CD4-positive, alpha-beta T cell treated with Interleukin-10 for 1 hour (primary cell): ENCODE measurements at places on chromosomes 6 and 20.

- no peak for DNase-seq
Measured at GRCh38 chr6:125339653-125340052, 37.9 kb upstream of the HDDC2 start.

GRCh38 chr6:108988296-108988695 lies 106.3 kb downstream of the SESN1 start:
- no peak for DNase-seq

- DNase-seq: no peak
Measured at GRCh38 chr20:1331801-1332453, 3.0 kb upstream of the SDCBP2 start.

DNA sequence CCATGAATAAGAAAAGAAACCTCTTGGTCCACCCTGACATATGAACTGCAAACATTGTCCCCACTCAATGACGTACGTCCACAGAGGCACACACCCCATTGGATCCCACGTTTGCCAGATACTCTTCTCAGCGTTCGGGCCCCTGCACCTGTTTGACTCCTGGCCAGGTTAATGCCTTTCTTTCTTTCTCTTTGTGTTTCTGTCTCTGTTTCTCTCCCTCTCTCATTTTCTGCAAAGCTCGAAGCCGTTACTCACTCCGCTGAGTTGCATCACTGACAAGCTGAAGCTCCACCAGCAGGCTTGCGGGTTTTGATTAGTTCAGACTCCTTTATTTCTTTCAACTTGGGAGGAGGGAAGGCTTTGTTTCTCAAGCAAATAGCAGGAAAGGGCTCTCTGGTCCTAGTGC lies 135.5 kb upstream of the SUPT3H start:
- DNase-seq: no peak

DNA sequence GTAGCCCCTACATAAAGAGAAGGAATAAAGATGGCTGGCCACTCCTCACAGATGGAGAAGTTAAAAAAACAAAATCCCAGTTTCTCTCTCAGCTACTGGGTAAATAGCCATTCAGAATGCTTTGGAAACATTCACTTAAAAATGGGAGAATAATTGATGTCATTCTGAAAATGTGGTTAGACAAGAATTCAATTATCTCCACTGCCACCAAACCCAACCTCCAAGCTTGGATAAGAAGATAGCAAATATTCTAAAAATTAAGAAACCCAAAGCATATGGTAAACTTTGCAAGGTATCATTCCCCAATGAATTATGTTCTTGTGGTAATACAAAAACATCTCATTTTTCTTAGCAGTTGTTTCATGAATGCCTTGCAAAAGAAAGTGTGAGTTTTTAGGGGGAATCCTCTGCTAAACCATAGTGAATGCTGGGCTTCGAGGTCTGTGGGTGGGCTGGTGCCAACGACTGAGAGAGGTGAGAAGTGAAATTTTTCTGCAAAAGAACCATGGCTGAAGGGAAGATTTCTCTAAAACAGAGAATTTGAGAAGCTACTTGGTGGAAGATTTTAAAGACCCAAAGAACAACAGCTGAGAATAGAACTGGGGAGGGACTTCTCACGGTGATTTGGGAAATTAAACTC lies 497.9 kb upstream of the JARID2 start:
- DNase-seq: no peak

DNA sequence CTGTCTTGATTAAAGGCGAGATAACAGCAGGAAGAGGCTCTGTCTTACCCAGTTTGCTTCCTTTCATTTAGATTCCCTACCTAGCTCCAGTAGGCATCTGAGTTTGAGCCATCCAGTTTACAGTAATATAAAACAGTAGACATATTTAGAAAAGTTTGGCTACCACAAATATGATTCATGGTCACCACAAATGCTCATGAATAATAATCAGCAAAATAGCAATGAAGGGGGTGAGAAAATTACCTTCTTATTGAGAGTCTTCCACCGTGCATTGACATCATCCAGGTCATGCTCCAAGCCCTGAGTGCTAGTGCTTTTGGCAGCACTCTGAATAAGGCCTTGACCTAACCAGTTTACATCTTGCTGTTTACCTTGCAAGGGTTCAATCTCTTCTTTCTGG lies 106.2 kb downstream of the DST start:
- no peak for DNase-seq

GRCh38 chr6:118309337-118310093 lies 238.6 kb upstream of the PLN start:
- DNase-seq: no peak

GRCh38 chr20:6920991-6921613 lies 153.6 kb downstream of the BMP2 start:
- no peak for DNase-seq

DNA sequence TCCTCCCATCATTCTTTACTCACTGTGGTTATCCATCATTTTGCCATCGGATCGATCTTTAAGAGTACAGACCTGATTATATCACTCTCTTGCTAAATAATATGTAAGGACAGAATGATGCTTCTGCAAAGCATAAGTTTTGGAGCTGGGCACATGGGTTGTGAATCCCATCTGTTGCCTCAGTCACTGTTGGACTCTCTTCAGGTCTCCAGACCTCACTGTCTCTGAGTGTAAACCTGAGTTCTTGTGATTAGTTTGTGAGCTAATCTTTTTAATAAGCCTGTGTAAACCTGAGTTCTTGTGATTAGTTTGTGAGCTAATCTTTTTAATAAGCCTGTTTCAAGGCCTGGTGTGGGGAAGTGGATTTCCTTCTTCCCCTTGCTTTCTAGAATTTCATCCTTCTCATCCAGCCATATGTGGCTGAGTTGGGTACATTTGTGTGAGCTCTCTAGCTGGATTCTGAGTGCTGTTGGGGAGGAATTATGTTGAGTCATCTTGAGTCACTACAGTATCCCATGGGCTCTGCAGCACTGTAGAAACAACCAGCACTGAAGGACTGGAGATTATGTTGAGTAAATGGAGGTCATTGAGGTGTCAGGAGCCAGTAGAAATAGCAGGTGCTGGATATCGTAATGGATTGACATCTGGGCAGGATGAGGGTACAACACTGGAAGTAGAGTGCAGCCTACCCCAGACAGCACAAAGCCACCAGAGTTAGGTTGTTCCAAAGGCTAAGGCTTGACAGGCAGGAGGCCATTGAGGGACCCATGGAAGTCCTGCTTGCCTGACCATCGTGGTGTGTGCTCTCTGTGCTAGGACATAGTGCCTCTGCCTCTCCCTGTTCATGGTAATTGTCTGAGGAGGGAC lies 52.4 kb downstream of the SCAND1 start:
- DNase-seq: no peak

DNA sequence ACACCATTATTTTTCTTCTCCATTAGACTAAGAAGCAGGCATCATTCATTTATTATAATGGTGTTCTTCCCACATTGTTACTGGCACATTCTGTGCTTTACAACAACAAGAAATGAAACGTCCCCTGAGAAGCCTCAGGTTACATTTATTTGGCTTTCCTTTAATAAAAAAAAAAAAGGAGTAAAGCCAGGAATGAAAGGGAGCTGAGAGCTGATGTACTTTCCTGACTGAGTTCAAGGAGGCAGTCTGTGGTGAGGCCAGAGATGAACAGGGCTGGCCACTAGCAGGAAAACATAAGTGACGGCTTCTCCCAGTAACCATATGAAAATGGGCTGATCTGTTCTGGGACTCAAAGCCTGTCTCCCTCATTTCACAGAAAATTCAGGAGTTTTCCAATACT lies 742.1 kb downstream of the MAFB start:
- no peak for DNase-seq

DNA sequence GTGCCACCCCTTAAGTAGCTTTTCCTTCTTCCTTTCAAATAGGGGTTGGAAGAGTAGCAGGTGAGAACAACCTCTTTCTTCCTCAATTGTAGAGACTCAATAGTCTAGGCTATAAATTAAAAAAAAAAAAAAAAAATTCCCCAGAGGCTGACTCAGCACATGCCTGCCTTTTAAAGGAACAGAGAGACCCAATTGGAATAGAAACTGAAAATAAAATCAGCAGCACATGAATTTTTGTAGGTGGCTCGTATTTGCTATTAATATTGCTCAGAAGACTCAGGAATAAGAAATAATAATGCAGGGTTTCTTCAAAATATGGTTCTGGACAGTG lies 19.3 kb downstream of the TOP1 start:
- peak; percentile 51 for DNase-seq

DNA sequence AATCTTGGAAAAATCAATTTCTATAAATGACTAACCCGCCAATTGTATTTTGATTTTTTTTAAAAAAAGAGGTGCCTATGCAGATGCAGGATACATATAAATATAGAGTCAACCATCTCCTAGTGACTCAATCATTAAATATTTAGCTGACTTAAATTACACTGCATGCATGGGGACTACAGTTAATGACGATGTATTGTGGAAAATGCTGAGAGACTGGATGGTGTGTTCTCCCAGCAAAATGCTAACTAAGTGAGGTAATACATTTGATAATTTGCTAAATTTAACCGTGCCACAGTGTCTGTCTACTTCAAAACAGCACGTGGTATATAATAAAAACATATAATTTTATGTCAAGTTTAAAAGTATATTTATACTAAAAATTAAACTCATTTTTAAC lies 341.6 kb downstream of the PRKN start:
- DNase-seq: no peak

DNA sequence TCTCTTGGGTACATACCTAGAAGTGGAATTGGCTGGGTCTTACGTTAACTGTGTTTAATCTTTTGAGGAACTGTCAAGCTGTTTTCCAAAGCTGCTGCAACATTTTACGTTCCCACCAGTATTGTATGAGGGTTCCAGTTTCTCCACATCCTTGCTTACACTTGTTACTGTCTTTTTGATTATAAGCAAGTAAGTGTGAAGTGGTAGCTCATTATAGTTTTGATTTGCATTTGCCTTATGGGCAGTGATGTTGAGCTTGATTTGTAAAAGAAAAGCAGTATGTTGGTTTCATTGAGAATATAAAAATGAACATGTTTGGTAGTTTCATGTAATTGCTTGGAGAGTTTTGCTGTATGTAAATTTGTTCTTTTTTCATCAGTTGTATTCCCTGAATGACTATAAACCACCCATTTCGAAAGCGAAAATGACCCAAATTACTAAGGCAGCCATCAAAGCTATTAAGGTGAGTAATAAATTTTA lies 40.4 kb downstream of the SCAF8 start:
- DNase-seq: peak; percentile 23

DNA sequence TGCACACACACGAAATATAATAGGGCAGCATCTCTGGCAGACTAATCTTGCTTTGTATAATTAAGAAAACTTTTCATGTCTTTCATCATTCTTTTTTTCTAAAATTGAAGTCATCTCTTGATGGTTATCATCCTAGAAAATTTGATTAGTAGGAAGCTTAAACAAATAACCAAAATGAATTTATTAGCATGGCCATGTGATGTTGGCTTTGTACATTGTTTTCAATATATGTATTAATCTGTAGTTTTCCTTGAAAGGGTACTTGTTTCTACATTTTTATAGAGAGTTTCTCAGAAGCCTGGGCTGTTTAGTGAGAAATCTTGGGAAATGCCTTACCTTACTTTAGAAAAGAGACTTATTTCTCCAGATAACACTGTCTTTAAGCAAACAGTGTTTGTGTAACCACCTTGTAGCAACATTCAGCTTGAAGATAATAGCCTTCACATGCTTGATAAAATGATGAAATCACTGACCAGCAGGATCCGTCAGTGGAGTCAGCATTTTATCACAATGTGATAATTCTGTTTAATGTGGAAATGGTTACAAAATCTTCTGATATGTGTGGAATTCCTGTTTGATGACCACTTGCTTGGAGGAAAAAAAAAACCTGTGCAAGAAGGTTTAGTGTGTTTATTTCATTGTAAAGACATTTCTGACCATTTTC lies 147.8 kb downstream of the MACROD2 start:
- no peak for DNase-seq

DNA sequence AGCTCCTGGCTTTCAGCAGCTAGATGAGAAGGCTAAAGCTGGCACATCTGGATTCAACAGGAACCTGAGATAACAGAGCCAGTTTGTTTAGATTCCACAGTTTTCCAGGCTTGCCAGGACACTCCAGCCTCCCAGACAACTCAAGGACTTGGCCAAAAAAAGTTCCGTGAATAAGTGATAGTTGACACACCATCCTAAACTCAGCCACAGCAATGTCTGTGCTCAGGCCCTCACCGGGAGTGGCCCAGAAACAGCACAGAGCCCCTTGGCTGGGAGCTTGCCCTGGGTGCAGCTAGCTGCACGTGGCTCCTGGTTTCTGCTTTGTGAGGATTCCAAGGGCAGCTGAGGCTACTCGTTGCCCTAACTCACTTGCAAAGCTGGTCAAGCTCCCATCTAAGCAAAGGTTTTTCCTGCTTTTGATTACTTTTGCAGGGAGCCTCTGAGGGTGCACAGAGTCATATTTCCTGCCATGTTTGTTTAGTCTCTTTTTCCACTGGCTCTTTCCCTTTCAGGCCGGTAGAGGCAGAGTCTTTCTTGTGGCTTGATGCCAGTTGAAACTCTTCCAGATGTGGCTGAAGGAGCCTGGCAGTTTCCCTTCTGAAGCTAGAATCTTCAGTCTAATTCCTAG lies 118.3 kb upstream of the ECI2 start:
- DNase-seq: no peak

- DNase-seq: no peak
Measured at GRCh38 chr6:31378721-31379103, 21.7 kb upstream of the HLA-B start.

- DNase-seq: no peak
Measured at GRCh38 chr6:165647041-165647440, 16.0 kb downstream of the PDE10A start.

GRCh38 chr20:59603176-59603575 lies 1.2 kb upstream of the PHACTR3 start:
- no peak for DNase-seq
